ENCODE measurements at places on chromosomes 1 and 21.

GRCh38 chr1:106325600-106325999, 730.9 kb upstream of the PRMT6 start:
- H3K4me1 ChIP-seq: no peaks in the 10 kb centered on the region
- H3K27ac ChIP-seq: no peak overlapping the region
- no peak overlapping the region for H3K4me3 ChIP-seq
- H3K36me3 ChIP-seq: no peaks in the 10 kb centered on the region

DNA sequence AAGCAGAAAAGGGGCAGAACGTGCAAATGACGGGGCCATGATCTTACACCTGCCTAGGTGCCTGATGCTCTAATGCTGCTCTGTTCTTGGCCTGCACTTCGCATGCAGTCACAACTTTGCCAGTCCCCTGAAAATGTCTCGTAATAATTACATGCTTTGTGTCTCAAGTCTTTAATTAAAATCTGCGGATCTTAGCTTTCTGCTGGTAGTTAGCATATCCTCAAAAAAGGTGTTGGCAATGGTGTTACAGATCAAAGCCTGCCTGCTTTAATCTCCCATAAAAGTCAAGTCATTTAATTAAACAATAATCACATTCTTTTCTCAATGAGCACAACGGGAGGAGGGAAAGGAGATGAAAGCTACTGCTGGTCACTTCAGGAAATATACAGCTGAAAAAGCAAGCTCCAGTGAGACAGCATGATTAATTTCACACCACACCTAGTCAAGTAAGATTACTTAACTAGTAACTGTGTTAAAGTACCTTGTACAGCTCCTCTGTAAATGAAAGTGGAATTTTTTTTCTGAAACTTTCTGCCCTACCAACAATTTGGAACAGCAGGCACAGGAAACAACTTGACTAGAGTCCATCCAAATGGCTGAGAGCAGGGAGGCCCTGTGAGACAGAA, 45.8 kb downstream of the STX6 start:
- peaks cover 59% of the 10 kb centered on the region for H3K36me3 ChIP-seq
- H3K4me1 ChIP-seq: peaks cover 6% of the 10 kb centered on the region
- DNase-seq: no peak
- no peak overlapping the region for H3K27ac ChIP-seq

DNA sequence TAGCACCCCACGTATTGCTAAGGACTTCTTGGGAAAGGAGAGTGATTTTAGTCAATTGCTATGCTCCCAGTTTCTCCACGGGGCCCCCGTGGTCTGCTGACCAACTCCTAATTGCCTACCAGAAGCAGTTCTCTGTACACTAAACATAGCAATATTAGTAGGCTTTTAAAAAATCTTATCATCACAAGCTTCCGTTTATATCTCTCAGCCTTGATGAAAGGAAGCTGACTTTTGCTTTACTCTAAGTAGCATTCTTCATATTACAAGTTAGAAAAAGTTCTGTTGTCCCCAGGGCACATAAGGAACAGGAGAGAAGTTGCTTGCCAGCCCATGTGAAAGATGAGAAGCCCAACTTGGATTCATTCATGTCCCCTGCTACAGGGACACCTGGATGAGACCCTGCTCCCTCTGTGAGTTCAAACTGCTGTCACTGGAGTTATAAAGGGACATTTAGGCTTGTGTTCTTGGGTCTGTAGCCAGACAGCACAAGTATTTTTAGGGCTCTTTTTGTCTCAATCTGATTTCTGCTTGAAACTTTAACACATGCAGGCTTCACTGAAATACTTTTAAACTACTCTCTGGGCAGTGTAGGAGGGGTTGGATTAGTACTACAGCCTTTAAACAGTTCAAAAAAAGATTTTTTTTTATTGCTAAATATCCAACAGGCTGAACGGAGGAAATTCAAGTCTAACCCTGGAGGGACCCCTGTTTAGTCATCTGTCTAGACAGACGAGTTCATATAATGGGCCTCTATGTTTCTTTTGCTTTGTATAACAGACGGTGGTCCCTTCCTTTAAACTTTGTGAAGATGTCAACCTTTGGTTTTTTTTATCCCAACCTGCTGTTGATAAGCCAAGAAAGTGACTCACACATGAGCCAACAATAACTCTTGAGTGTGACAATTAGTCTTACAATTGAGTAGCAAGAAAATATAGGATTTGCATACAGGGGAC, 29.5 kb downstream of the TGFB2 start:
- H3K27ac ChIP-seq: no peak overlapping the region
- peaks cover 5% of the 10 kb centered on the region for H3K27me3 ChIP-seq
- no peak overlapping the region for H3K4me3 ChIP-seq
- H3K4me1 ChIP-seq: peaks cover 8% of the 10 kb centered on the region

- peak overlapping the region; percentile 90 for H3K27ac ChIP-seq
- DNase-seq: peak; percentile 68
- no peaks in the 10 kb centered on the region for H3K27me3 ChIP-seq
- no peak overlapping the region for H3K4me3 ChIP-seq
- H3K36me3 ChIP-seq: peaks cover 57% of the 10 kb centered on the region
Measured at GRCh38 chr1:21255284-21255942, 34.9 kb downstream of the ECE1 start.

DNA sequence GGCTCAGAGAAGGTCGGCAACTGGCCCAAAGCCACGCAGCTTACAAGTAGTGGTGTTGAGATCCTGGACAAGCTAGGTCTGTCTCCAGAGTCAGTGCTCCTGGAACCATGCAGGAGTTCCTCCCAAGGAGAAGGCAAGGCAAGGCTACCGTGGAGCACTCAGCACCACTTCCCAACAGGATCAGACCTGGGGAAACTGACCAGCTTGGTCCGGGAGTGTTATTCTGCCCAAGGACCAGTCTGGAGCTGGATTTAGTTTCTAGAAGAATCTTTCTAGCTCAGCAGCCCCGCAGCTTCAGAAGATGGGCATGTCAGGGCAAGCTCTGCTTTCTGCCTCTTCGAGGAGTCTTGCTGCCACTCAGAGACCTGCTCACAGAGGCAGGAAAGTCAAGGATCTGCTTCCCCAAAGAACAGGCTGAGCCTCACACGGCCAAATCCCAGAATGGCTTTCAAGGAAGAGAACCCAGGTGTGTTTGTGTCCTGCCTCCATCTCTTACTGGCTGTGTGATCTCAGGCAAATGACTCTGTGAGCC, 302.8 kb downstream of the MATN1 start:
- peaks cover 24% of the 10 kb centered on the region for H3K27me3 ChIP-seq
- no peak for DNase-seq
- H3K36me3 ChIP-seq: no peaks in the 10 kb centered on the region

GRCh38 chr1:36792292-36792691, 242.0 kb downstream of the GRIK3 start:
- peaks cover 6% of the 10 kb centered on the region for H3K27me3 ChIP-seq
- no peak overlapping the region for H3K4me3 ChIP-seq
- no peak overlapping the region for H3K27ac ChIP-seq
- no peaks in the 10 kb centered on the region for H3K36me3 ChIP-seq

DNA sequence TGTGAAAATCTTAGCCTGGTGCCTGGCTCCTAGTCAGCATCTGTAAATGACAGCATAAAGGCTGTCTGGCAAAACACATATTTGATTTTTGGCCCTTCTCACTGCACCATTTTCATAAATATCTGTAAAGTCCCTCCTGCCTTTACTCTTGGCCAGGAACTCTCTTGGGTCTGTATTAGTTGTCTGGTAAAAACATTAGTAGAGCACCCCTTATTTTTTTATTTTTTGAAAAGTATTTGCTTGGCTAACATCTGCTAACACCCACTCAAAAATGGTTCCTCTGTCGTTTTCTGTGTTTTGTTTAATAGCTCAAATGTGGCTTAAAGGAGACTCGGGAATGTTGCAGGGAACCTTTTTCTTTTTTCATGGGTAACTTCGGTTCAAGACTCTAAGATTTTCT, 293.4 kb downstream of the HMCN1 start:
- no peaks in the 10 kb centered on the region for H3K4me1 ChIP-seq
- no peak overlapping the region for H3K27ac ChIP-seq
- H3K27me3 ChIP-seq: no peaks in the 10 kb centered on the region
- no peaks in the 10 kb centered on the region for H3K36me3 ChIP-seq
- no peak overlapping the region for H3K4me3 ChIP-seq
- DNase-seq: no peak

GRCh38 chr21:42155045-42155855, 63.7 kb upstream of the ABCG1 start:
- H3K36me3 ChIP-seq: no peaks in the 10 kb centered on the region
- no peak for DNase-seq
- H3K27me3 ChIP-seq: peaks cover 38% of the 10 kb centered on the region
- no peak overlapping the region for H3K4me3 ChIP-seq
- H3K4me1 ChIP-seq: no peaks in the 10 kb centered on the region

- no peak for DNase-seq
- H3K27ac ChIP-seq: no peak overlapping the region
- H3K27me3 ChIP-seq: no peaks in the 10 kb centered on the region
- no peaks in the 10 kb centered on the region for H3K4me1 ChIP-seq
Measured at GRCh38 chr1:232192781-232193450, 437.0 kb downstream of the SIPA1L2 start.

DNA sequence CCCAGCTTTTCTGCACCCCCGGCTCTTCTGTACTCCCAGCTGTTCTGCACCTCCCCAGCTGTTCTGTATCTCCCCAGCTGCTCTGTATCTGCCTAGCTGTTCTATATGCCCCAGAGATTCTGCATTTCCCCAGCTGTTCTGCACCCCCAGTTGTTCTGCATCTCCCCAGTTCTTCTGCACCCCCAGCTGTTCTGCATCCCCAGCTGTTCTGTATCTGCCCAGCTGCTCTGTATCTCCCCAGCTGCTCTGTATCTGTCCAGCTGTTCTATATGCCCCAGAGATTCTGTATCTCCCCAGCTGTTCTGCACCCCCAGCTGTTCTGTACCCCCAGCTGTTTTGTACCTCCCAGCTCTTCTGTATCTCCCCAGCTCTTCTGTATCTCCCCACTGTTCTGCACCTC, 41.1 kb downstream of the UMODL1 start:
- H3K4me1 ChIP-seq: peaks cover 28% of the 10 kb centered on the region
- H3K36me3 ChIP-seq: no peaks in the 10 kb centered on the region
- peaks cover 17% of the 10 kb centered on the region for H3K27me3 ChIP-seq
- H3K4me3 ChIP-seq: no peak overlapping the region

DNA sequence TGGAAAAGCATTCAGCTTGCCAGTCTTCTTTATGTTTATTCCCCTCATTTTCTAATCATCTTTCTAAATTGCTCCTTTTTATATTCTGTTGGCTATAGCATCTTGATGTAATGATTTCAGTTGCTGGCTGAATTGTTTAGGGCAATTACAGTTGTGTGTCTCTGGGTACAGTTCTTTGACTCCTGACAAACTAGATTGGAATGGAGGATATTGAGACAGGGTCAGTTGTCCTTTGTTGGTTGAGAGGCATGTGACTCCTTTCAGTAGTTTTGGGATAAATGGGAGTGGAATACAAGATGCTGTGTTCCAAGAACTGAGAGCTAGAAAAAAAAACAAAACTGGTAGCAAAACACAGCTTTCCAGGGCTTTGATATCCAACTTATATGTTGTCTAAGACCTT, 1.5 kb downstream of the CENPF start:
- peaks cover 5% of the 10 kb centered on the region for H3K4me1 ChIP-seq
- H3K27me3 ChIP-seq: no peaks in the 10 kb centered on the region
- no peak for DNase-seq
- H3K4me3 ChIP-seq: peak overlapping the region; percentile 95
- H3K27ac ChIP-seq: no peak overlapping the region
- peaks cover 8% of the 10 kb centered on the region for H3K36me3 ChIP-seq

- no peak for DNase-seq
- peaks cover 5% of the 10 kb centered on the region for H3K4me1 ChIP-seq
- peaks cover 31% of the 10 kb centered on the region for H3K36me3 ChIP-seq
- no peak overlapping the region for H3K27ac ChIP-seq
- H3K27me3 ChIP-seq: no peaks in the 10 kb centered on the region
Measured at GRCh38 chr1:114428083-114428754, 82.8 kb downstream of the TRIM33 start.

DNA sequence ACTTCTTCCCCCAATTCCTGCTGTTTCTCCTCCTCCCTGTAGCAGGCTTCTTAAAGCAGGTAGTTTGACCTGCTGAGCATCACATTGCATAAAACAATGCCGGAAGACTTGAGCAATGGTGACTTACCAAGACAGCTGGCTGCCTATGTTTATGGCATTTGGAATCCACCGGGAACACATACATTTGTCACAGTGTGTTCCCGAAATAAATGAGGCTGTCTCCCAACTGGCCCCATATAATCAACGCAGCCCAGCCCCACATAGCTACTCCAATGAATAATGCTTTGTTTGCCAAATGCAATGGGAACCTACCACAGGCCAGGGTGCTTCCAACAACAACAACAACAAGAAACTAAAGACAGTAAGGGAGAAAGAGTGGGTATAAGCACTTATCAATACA, 186.1 kb upstream of the MAP1LC3C start:
- no peak overlapping the region for H3K27ac ChIP-seq
- H3K36me3 ChIP-seq: no peaks in the 10 kb centered on the region
- no peak overlapping the region for H3K4me3 ChIP-seq

DNA sequence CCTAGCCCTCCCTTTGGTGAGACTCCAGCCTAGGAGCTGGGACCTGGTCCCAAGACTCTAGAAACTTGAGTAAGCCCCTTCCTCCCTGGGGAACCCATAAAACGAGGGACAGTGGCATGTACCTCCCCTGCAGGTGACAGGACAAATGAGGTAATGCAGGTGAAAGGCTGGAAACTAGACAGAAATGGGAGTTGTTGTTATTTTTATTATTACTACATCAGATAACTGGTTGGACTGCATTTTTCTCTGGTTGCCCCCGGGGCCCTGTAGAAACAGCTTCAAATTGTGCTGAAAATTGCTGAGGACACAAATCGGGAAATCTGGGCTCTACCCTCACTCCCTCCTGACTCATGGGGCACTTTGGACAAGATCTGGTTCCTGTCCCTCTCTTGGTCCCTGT, 132.3 kb upstream of the WNT4 start:
- peak overlapping the region; percentile 43 for H3K27ac ChIP-seq
- H3K4me3 ChIP-seq: no peak overlapping the region
- H3K4me1 ChIP-seq: no peaks in the 10 kb centered on the region

DNA sequence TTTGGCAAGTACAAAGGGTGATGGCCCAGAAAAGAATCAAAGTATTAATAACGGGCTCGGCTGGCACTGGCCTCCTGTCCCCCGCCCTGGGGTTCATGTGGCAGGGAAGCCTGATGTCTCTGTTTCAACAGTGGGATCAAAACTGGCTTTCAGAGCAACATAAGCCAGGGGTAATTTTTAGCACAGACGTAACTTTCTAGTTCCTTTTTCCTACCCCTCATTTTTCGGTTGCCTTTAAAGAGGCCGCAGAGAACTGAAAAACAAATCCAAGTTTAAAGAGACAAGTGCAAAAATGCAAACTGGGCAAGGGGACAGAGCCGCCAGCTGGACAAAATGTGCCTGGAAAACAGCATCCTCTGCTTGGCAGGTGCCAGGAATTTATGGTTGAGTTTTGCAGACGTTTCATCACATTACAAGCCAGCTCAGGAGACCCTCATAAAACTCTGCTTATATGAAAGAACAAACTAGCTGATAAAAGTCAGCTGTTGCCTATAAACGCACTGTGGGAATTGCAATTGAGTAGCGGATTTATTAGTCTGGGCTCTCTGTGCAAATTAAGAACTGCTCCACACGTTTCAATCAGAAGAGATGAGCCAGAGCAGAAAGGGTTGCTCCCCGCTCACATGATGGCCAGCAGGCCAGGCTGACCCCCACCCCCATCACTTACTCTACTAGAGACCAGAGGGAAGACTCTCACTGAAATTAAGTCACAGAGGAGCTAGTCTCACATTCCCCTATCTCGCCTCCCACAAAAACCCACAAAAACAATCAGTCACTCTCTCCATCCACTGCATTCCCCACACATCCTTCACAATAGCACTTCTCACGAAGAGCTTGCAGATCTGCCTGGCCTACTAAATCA, 15.8 kb upstream of the CDCA8 start:
- H3K27me3 ChIP-seq: peaks cover 2% of the 10 kb centered on the region
- H3K27ac ChIP-seq: peak overlapping the region; percentile 97
- peaks cover 6% of the 10 kb centered on the region for H3K36me3 ChIP-seq
- DNase-seq: peak; percentile 22
- peaks cover 44% of the 10 kb centered on the region for H3K4me1 ChIP-seq
